ENCODE measurements at places on chromosomes 11 and 22. TPM values are rescaled to one million over a fixed set of nuclear protein-coding genes. Genes with fewer than 3 reads are reported as not detected.

The KCNK4 gene
- 0.29 TPM for total RNA-seq

DNA sequence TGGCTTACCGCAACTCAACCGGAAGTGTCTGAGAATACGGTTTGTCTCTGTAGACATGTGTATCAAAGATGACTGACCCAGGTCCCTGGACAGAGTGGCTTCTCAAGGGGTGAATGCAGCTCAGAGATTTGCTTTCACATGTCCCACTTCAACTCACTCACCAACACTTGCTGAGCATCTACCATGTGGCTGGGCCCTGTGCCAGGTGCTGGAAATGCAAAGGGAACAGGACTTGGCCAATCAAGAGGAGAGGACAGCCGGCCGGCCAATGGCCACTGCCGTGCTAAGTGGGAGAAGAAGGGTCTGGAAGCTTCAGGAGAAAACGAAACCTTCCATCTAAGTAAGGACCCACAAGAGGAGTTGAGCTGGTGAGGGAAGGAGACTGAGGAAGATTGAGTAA, 151.3 kb downstream of the CEP164 start:
- DNase-seq, result no peak

DNA sequence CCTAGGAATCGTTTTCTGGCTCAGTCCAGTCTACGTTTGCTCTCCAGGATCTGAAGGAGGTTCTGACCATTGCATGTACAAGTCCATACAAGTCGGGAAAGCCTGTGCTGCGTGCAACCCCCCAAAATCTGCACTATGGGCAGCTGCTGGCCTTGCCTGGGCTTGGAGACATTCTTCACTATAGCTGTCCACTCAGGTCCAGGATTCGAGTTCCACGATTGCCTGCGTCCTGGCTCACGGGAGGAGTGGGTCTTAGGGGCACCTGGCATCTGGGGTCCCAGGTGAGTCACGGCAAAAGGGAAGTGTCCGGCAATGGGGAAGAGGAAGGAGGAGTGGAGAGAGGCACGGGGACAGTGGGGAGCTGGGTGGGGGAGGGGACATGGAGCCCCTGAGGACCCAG, 563.0 kb downstream of the BRD1 start:
- DNase-seq, result no peak

DNA sequence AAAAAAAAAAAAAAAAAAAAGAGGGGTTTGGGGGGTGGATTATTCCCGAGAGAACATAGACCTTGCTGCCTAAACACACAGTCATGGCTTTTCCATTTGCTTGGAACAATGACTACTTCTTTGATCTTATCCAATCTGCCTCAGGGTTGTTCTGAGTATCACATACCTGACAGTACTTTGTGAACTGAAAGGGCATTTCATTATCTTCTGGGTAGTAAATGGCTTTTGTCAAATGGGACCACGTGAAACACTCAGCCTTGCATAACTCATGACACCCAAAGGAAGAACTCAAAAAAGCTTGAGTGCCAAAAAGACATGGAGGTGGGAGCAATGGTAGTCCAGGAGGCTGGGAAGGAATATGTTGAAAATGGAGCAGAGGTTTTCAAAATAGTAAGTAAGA, 123.2 kb upstream of the BID start:
- DNase-seq, result no peak

DNA sequence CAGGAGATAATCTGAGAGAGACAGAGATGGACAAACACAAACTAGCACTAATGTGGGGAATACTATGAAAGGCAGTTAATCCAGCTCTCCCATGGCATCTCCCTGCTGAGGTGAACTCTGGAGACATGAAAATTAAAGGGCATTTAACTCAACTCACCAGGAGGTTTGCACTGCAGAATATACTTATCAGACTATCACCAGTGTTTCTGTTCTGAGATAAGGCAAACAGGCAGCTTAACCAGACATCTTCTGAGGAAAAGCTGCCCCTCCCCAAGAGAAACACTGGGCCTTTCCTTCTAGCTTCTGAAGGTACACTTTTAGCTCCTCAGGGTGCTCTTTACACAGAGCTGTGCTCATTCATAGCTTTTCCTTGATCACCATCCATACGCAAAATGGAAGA, 85.5 kb downstream of the AMBRA1 start:
- DNase-seq, result no peak

- no peak for DNase-seq
These were observed 9.4 kb downstream of the UPB1 start for GRCh38 chr22:24504540-24504939.

The P4HA3 gene
- not detected for total RNA-seq

GRCh38 chr11:9092853-9093778, 1.7 kb upstream of the SCUBE2 start:
- no peak for DNase-seq

DNA sequence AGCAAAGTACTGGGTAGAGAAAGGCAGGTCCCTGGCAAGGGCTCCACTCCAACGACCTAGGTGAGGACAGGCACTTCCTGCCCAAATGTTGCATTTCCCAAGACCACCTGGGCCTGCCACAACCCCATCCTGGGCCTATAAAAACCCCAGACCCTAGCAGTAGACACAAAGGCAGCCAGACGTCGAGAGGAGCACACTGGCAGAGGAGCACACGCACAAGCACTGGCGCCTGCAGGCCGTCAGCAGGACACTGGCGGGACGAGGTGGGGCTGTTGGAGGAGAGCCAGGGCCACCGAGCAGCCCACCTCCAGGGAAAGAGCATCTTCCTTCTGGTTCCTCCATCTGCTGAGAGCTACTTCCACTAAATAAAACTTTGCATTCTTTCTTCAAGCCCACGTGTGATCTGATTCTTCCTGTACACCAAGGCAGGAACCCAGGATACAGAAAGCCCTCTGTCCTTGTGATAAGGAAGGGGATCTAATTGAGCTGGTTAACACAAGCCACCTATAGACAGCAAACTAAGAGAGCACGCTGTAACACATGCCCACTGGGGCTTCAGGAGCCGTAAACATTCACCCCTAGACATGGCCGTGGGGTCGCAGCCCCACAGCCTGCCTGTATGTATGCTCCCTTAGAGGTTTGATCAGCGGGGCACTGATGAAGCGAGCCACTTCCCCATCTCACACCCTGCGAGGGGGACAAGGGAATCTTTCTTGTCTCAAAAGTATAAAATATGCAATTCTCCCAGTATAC, 89.7 kb upstream of the MTMR2 start:
- no peak for DNase-seq

The HBG1 gene
- total RNA-seq, result not detected

DNA sequence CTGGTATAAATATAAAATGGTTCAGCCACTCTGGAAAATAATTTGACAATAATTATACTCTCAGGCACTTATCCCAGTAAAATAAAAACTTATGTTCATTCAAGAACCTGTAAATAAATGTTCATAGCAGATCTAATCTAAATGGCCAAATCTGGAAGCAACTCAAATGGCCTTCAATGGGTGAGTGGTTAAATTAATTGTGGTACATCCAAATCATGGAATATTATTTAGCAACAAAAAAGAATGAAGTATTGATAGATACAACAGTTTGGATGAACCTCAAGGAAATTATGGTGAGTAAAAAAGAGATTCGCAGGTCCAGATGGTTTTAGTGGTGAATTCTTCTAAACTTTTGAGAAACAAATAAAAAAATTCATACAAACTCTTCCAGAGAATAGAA, 287.0 kb upstream of the ZC3H12C start:
- DNase-seq, result no peak

The FAT3 gene
- total RNA-seq, result not detected

The MS4A12 gene
- not detected for total RNA-seq

The MDK gene
- 5.0 TPM for total RNA-seq

DNA sequence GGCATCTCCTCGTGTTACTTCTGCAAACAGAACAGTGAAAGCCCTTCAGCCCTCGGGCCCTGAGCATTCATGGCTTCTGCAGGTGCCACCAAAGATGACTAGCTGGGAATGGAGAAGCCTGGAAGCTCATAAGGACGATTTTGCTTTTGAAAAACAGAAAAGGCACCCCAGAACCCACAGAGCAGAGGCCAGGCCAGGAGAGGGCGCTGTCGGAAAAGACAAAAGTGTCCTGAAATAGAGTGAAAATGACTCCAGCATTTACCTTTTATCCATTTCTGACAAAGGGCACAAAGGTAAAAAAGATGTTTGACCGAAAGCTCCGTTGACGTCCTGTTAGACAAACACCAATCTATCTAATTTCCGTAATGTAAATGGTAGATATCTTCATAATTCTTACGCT, 37.6 kb downstream of the ZNF195 start:
- DNase-seq, result peak; percentile 66

GRCh38 chr11:13343931-13344717, 66.5 kb downstream of the BMAL1 start:
- DNase-seq, result peak; percentile 84

- no peak for DNase-seq
These were observed 15.1 kb upstream of the EFCAB6 start for GRCh38 chr22:43827003-43827735.

The STARD10 gene
- total RNA-seq, result 18.4 TPM

- no peak for DNase-seq
These were observed 9.0 kb upstream of the RASD2 start for GRCh38 chr22:35531676-35532075.

DNA sequence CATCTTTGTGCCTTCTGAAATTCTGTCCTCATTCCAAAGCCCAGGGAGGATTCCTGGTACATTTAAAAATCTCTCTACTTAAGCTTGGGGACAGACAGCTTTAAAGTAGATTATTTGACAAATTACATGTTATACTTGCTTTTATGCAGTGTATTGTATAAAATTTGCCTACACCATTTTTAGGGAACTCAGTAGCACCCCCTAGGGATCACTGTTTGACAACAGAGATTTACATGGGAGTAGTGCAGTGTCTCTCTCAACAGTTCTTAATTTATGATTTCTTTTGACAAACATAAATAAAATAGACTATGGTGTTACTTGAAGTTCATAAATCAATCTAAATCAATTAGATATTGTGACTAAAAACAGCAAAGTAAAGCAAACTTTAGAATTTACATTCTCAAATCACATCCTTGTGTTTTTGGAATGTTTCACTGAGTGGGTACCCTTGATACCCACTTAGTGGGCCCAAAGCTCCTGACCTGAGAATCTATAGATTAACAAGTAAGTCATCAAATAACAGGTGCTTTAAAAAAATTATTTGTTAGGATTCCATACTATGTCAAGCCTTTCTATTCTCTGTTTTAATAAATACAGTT, 428.8 kb downstream of the DYNC2H1 start:
- no peak for DNase-seq

Data from activated CD8-positive, alpha-beta memory T cell treated with anti-CD3 and anti-CD28 coated beads, Interleukin-2, amount 10 ng/mL, durations not matched to agents 7 days and 5 days (primary cell).